Endothelial cell (in vitro differentiated cells): ENCODE measurements at places on chromosomes 2 and 18. TPM values are rescaled to one million over a fixed set of nuclear protein-coding genes. Genes with fewer than 3 reads are reported as not detected.

Gene OTOS
- not detected for total RNA-seq

DNA sequence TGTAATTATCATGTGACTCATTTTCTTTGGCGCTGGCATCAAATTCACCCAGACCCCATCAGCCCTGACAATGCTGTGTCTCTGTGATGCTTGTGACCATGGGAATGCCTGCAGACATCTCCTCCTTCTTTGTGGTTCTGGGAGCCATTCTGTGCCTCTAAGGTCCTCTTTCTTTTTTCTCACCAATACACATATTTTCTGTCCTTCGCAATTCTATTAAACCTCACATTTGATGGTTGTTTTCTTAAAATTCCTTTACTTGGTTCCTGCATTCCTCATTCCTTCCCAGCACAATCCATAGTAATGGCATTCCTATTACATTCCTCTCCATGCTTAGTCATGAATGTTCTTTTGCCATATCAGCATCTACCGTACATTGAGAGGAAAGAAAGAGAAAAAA, 375.3 kb downstream of the PIK3C3 start:
- DNase-seq = no peak
- H3K4me3 ChIP-seq = no peak overlapping the region
- H3K36me3 ChIP-seq = no peaks in the 10 kb centered on the region
- no peak overlapping the region for H3K27ac ChIP-seq
- no peaks in the 10 kb centered on the region for H3K27me3 ChIP-seq
- H3K4me1 ChIP-seq = no peaks in the 10 kb centered on the region

Gene PGAP1
- 32.9 TPM for total RNA-seq

GRCh38 chr2:73112913-73113854, at the start of gene RAB11FIP5:
Gene RAB11FIP5 (minus strand): TSS chr2:73112948. CDS start chr2:73112777, 171 bp downstream.
- H3K27ac ChIP-seq = peak within 1 kb of the TSS; percentile 84
- H3K27me3 ChIP-seq = peaks cover 9% of the 10 kb centered on the region
- DNase-seq = peak; percentile 74

- no peak overlapping the region for H3K27ac ChIP-seq
- H3K4me3 ChIP-seq = no peak overlapping the region
- DNase-seq = no peak
- H3K4me1 ChIP-seq = no peaks in the 10 kb centered on the region
These were observed 7.2 kb upstream of the GPC1 start for GRCh38 chr2:240428245-240428644.

- peaks cover 1% of the 10 kb centered on the region for H3K27me3 ChIP-seq
- no peaks in the 10 kb centered on the region for H3K36me3 ChIP-seq
- DNase-seq = no peak
These were observed 55.0 kb downstream of the EHBP1 start for GRCh38 chr2:62760555-62760954.

- H3K36me3 ChIP-seq = no peaks in the 10 kb centered on the region
- H3K4me3 ChIP-seq = peak overlapping the region; percentile 35
- no peak overlapping the region for H3K27ac ChIP-seq
- peaks cover 3% of the 10 kb centered on the region for H3K4me1 ChIP-seq
These were observed 563.1 kb upstream of the PIK3C3 start for GRCh38 chr18:41391616-41392595.

Gene EFHD1
- total RNA-seq = 1.6 TPM

Gene CROCC2
- not detected for total RNA-seq

DNA sequence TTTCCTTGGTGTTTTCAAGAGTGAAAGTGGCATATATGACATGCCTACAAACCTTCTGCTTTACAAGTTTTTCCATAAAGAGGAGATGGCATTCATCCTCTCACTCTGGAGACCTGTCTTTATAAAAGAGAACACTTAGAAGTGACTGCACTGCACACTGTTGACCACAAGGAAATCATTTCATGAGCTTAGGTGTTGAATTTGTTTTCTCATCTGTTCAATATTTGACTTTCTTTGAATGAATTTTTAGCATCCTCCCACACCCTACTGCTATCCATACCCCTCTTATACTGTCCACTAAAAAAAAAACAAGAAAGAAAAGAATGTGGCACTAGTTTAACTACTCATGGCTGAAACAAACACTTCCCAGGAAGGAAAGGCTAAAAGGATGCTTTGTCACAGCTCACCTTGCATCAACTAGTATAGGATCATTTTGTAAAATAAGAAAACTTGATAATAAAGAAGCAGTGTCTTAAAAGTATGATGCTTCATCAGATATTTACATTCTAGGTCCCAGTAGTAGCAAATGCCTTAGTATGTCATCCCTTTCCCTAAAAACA, 83.0 kb downstream of the ACVR1 start:
- peaks cover 1% of the 10 kb centered on the region for H3K27me3 ChIP-seq
- peaks cover 27% of the 10 kb centered on the region for H3K4me1 ChIP-seq
- H3K36me3 ChIP-seq = no peaks in the 10 kb centered on the region
- H3K4me3 ChIP-seq = no peak overlapping the region
- DNase-seq = no peak
- peak overlapping the region; percentile 10 for H3K27ac ChIP-seq

DNA sequence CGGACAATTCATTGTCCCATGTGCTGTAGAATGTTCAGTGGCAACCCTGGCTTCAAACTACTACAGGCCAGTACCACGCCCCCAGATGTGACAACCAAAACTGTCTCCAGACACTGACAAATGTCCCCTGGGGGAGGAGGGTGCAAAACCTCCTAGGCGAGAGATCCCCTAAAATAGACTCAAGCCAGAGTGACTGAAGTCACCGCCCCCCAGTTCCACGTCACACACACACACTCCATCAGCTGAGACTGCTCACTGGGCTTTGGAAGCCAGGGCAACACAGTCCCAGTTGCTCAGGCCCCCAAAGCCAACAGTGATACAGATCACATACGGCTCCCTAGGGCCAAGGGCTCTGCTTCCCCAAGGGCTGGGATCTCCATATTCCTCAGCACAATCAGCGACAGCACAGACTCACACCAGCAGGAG, 19.1 kb downstream of the HDAC4 start:
- H3K27ac ChIP-seq = no peak overlapping the region
- peaks cover 10% of the 10 kb centered on the region for H3K36me3 ChIP-seq
- H3K4me1 ChIP-seq = peaks cover 35% of the 10 kb centered on the region
- peaks cover 13% of the 10 kb centered on the region for H3K27me3 ChIP-seq
- DNase-seq = no peak

Gene DYNAP
- total RNA-seq = not detected

Gene OR6B2
- total RNA-seq = 0.23 TPM

Gene SERPINB13
- not detected for total RNA-seq

Gene BCL2
- 9.2 TPM for total RNA-seq

Gene TMEM17
- 1.7 TPM for total RNA-seq

Gene GPR75
- total RNA-seq = 5.1 TPM

DNA sequence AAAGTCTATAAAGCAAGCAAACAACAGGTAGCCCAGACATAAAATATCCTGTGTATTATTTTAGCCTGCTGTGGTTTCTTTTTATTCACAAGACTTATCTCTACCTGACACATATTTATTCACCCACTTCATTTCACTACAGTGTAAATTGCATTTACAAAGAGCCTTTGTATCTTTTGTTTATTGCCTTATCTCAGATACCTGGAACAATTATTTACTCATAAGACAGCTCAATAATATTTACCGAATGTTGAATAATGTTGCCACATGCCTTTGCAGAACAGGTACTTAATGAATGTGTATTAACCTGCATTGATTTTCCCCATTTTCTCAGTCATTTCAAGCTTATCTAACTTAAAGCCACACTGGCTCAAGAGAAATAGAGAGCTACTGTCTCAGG, 603.6 kb downstream of the FBXO15 start:
- H3K27ac ChIP-seq = no peak overlapping the region
- DNase-seq = no peak
- no peaks in the 10 kb centered on the region for H3K36me3 ChIP-seq
- H3K4me1 ChIP-seq = no peaks in the 10 kb centered on the region
- no peaks in the 10 kb centered on the region for H3K27me3 ChIP-seq

Gene SEC11C
- total RNA-seq = 24.6 TPM

GRCh38 chr2:25297738-25298137, 44.0 kb downstream of the DNMT3A start:
- H3K36me3 ChIP-seq = peaks cover 6% of the 10 kb centered on the region
- H3K27me3 ChIP-seq = peaks cover 9% of the 10 kb centered on the region
- no peak overlapping the region for H3K27ac ChIP-seq
- peaks cover 20% of the 10 kb centered on the region for H3K4me1 ChIP-seq
- no peak overlapping the region for H3K4me3 ChIP-seq

DNA sequence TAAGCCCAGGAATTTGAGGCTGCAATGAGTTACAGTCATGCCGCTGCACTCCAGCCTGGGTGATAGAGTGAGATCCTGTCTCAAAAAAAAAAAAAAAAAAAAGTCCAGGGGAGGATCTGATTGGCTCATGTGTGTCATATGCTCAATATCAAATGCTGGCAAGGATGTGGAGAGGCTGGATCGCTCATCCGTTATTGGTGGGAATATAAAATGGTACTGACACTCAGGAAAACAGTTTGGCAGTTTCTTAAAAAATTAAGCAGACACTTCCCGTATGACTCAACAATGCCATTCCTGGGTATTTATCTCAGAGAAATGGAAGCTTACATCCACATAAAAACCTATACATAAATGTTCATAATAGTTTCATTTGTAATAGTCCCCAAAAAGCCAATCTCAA, 68.9 kb downstream of the MEX3C start:
- H3K27me3 ChIP-seq = peaks cover 6% of the 10 kb centered on the region
- no peaks in the 10 kb centered on the region for H3K36me3 ChIP-seq
- no peaks in the 10 kb centered on the region for H3K4me1 ChIP-seq
- no peak overlapping the region for H3K27ac ChIP-seq
- H3K4me3 ChIP-seq = no peak overlapping the region
- no peak for DNase-seq

- H3K4me3 ChIP-seq = no peak overlapping the region
- no peak for DNase-seq
- peaks cover 8% of the 10 kb centered on the region for H3K27me3 ChIP-seq
These were observed 4.8 kb downstream of the NEU4 start for GRCh38 chr2:241813644-241814392.

Gene SP140
- not detected for total RNA-seq

DNA sequence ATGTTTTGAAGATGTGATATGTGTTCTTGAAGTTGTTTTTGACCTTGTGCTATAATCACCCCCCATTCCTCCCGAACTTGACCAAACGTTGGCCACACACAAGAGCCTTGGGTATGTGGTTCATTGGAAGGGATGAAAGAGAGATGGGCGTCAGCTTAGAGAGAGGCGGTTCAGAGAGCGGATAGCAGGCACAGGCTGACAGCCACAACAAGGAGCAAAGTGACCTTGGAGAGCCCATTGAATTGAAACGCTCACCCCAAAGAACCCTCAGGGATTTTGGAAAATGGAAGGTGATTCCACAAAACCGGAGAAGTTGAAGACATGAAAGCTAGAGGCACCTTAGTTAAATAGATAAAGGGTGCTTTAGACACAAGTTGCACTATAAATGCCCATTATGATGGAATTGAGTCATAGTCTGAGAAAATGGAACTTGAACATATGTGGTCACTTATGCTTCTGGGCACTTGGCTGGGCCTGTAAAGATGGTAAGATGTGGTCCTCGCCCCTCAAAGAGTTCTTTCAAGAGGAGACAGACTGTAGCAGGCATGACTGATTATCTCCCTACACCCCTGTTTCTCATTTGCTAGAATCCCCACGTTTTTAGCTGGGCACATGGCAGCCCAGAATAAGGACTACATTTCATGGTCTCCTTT, 188.5 kb upstream of the HAAO start:
- H3K27me3 ChIP-seq = peaks cover 5% of the 10 kb centered on the region
- no peak overlapping the region for H3K27ac ChIP-seq
- no peak for DNase-seq
- no peak overlapping the region for H3K4me3 ChIP-seq
- no peaks in the 10 kb centered on the region for H3K36me3 ChIP-seq
- H3K4me1 ChIP-seq = peaks cover 35% of the 10 kb centered on the region

Gene IL1A
- total RNA-seq = 0.26 TPM

DNA sequence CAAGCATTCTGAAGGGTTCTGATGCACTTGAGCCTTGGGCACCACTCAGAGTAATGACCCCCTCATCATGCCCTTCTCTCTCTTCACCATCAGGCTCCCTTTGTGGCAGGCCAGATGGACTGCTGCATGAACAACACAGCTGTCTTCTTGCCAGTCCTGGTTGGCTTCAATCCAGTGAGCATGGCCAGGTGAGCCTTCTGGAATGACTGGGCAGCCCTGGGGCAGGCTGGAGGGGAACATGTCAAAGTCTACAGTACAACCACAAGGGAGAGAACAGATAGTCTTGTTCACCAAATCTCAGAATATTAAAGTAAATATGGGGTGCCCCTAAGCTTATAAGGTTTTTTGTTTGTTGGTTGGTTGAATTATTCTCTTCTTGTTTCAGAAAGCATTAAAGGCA, 4.4 kb downstream of the GCKR start:
- H3K4me3 ChIP-seq = no peak overlapping the region
- peaks cover 3% of the 10 kb centered on the region for H3K4me1 ChIP-seq
- no peaks in the 10 kb centered on the region for H3K36me3 ChIP-seq
- H3K27ac ChIP-seq = no peak overlapping the region
- DNase-seq = no peak
